ENCODE measurements at places on chromosomes 7 and 10.
A peak's percentile ranks its signal among the peaks of the same experiment; 100 is the strongest.

- DNase-seq: no peak
Measured at GRCh38 chr7:158343526-158343925, 244.1 kb downstream of the PTPRN2 start.

- DNase-seq: no peak
Measured at GRCh38 chr7:34362621-34363020, 295.4 kb upstream of the NPSR1 start.

DNA sequence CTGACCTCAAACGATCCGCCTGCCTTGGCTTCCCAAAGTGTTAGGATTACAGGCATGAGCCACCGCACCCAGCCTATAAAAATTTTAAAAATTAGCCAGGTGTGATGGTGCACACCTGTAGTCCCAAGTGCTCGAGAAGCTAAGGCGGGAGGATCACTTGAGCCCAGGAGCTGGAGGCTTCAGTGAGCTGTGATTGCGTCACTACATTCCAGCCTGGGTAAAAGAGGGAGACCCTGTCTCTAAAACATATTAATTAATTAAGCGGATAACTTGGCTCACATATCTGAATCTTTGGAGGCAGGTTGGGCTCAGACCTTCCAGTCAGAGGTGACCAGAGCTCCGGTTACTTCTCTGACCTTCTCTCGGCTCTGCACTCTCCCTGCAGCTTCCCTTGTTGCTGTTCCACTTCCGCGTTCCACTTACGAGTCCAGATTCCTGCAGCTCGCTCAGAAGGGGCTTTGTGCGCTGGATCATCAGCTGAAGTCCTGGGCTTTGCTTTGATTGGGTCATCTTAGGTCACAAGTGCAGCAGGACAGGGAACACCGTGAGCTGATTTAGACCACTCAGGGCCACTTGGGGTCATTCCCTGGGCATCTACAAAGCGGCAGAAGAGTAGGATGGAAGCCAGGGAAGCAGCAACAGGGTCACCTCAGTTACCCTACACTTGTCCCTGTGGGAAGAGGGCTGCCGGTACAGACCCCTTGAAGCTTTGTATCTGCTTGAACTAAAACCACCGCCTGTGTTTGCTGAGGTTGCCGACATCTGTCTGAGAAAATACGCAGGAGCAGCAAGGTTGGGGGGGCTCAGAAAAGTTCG, 2.0 kb upstream of the ARPC1B start:
- peak; percentile 58 for DNase-seq

- no peak for DNase-seq
Measured at GRCh38 chr7:158042156-158042880, 545.3 kb downstream of the PTPRN2 start.

DNA sequence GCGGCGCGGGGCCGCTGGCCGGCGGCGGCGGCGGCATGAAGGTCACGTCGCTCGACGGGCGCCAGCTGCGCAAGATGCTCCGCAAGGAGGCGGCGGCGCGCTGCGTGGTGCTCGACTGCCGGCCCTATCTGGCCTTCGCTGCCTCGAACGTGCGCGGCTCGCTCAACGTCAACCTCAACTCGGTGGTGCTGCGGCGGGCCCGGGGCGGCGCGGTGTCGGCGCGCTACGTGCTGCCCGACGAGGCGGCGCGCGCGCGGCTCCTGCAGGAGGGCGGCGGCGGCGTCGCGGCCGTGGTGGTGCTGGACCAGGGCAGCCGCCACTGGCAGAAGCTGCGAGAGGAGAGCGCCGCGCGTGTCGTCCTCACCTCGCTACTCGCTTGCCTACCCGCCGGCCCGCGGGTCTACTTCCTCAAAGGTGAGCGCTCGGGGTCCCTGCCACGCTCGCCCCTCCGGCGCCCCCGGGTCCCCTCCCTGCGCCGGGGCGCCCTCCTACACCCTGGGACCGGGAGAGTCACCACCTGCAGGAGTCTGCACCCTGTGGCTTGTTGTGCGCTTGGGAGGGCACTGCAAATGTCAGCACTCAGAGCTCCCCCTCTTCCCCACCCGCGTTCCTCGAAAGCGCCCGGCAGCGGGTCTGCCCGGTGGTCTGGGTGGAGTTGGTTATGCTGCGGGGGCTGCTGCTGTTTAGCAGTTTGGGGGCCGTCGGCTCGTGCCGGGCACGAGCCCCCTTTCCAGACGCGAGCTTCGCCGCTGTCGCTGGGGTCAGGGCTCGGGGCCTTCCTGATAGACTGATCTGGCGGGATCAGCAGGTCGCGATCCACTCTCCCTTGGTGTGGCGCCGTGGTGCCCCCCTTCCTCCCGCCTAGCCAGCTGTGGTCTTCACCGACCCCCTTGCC, 627 bp downstream of the DUSP5 start:
- DNase-seq: peak; percentile 51

DNA sequence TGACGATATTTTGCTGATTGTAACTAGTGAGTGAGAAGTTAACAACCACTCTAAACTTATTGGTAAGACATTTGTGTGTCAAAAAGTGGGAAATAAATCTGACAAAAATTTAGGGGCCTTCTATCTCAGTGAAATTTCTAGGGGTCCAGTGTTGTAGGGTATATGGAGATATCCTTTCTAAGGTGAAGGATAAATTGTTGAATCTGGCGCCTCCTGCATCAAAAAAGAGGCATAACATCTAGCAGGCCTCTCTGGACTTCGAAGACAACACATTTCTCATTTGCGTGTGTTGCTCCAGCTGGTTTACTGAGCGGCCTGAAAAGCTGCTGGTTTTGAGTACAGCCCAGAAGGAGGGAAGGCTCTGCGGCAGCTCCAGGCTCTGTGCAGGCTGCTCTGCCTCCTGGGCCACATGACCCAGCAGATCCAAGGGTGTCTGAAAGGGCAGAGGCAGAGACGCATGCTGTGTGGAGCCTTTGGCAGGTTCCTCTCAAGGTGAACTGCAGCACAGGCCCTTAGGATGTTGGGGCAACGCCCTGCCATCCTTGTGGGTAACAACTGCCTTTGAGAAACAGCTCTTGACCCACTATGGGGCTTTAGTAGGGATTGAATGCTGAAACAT, 72.4 kb downstream of the LMBR1 start:
- DNase-seq: no peak

- DNase-seq: no peak
Measured at GRCh38 chr10:55766212-55766611, 594.8 kb downstream of the ZWINT start.

GRCh38 chr10:51488766-51489408, 210.5 kb downstream of the CSTF2T start:
- no peak for DNase-seq

GRCh38 chr10:77965294-77965693, 38.7 kb upstream of the DLG5 start:
- DNase-seq: peak; percentile 67

DNA sequence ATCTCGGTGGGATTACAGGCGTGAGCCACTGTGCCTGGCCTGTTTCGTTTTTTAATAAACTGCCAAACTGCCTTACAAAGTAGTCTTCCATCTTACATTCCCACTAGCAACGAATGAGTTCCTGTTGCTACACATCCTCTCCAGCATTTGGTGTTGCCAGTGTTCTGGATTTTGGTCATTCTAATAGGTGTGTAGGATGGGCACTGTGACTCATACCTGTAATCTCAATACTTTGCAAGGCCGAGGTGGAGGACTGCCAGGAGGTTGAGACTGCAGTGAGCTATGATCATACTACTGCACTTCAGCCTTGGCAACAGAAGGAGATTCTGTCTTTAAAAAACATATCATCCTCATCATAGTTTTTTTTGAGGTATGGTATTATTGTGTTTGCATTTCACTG, 21.4 kb upstream of the RSBN1L start:
- peak; percentile 43 for DNase-seq

- no peak for DNase-seq
Measured at GRCh38 chr7:72092769-72093168, 319.4 kb downstream of the CALN1 start.

GRCh38 chr7:35359423-35359822, 105.5 kb upstream of the TBX20 start:
- no peak for DNase-seq

DNA sequence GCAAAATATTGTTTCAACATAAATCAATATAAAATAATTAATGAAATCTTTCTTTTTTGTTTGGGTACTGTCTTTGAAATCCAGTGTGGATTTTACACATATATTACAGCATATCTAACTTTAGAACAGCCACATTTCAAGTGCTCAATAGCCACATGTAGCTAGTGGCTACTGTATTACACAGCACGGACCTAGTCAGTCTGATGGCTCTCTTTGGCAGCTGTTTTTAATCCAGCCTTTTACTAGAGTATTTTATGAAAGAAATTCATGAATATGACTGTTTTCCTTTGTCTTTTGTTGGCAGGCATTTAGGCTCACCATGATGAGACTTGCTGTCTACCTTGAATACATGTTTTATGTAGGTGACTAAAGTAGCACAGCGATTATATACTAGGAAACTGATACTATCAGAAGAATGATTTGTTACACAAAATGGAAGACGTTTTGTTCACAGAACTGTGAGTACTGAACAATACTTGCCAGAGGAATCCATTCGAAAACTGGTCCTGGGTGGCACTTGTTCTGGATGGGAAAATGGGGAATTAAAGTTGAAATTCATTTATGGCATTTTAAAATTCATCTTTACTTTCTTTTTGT, 386.7 kb downstream of the PHTF2 start:
- no peak for DNase-seq

- DNase-seq: no peak
Measured at GRCh38 chr7:27890205-27890849, 150.4 kb downstream of the TAX1BP1 start.

GRCh38 chr10:125985557-125986240, 89.3 kb downstream of the FANK1 start:
- DNase-seq: no peak

GRCh38 chr10:48982584-48982983, 42.9 kb upstream of the LRRC18 start:
- DNase-seq: no peak

GRCh38 chr7:14673202-14673601, 229.3 kb downstream of the DGKB start:
- no peak for DNase-seq

DNA sequence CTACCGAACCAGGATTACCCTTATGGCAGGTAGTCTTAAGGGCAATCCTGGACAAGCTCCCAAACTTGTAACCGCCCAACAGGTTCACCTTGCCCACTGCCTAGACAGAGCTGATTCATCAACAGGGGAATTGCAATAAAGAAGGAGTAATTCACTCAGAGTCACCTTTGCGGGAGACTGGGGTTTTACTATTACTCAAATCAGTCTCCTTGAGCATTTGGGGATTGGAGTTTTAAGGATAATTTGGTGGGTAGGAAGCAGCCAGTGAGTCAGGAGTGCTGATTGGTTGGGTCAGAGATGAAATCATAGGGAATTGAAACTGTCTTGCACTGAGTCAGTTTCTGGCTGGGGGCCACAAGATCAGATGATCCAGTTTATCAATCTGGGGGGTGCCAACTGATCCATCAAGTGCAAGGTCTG, 25.3 kb downstream of the HK1 start:
- peak; percentile 61 for DNase-seq

DNA sequence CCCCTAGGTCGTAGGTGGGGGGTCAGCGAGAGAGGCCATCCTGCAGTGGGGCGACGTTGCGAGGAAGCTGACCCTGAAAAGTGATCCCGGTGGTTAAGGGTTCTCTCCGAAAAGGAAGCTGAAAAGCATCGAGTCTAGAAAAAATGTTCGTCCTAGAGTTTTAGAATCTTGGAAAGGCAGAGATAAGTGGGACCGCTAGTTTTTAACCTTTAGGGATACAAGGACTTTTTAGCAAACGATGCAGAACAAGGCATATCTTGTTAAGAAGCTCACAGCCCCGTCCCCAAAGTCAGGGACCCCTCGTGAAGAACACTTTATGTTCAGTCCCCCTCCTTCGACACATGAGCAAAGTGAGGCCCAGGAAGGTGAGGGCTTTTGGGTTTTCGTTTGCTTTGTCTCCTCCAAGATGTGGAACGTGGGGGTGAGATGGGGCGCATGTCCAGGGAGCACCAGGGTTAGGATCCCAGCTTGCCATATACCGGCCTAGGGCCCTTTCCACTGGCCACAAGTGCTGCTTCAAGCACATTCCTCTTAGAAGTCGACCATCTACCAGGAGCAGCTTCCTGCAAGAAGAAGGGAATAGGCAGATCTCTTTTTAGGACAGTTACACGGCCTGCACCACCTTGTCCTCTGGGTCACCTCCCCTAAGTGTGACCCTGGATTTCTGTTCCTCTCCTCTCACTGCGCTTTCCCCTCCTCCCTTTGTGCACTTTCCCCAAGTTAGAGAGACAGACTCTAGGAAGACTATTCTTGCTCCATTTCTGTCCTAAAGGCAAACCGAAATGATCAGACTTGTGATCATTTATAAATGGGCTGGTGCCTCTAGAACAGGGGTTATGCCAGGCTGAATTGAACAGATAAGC, 969 bp downstream of the SLC35G1 start:
- peak; percentile 19 for DNase-seq

GRCh38 chr10:10977978-10978377, 39.7 kb upstream of the CELF2 start:
- peak; percentile 7 for DNase-seq

DNA sequence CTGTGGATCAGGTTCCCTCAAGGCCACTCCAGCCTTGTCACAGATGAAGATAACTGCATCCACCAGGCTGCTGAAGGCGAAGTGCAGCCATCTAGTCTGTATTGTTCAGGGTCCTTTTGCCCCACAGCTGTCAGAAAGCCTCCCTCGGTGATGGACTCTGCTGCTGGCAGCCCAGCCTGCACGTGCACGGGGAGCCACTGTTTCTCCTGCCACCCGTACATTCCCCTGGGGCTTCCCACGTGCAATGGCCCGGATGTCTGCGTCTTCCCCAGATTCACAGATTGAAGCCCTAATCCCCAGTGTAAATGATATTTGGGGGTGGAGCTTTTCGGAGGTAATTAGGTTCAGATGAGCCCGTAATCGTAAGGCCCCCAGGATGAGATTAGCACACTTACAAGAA, 46.6 kb upstream of the VIPR2 start:
- DNase-seq: no peak

- no peak for DNase-seq
Measured at GRCh38 chr10:51230887-51231585, 156.7 kb downstream of the PRKG1 start.

- DNase-seq: no peak
Measured at GRCh38 chr7:51346126-51346525, 29.5 kb upstream of the COBL start.

GRCh38 chr7:97174303-97174702, 56.8 kb downstream of the SDHAF3 start:
- peak; percentile 5 for DNase-seq

GRCh38 chr10:62075414-62075813, 173.9 kb downstream of the ARID5B start:
- no peak for DNase-seq

- no peak for DNase-seq
Measured at GRCh38 chr10:35347121-35347562, 10.8 kb downstream of the CCNY start.
